Left hindlimb (tissue), 1 donor: ENCODE measurements at places on chromosomes 1 and 21.

- no peak for DNase-seq
These were observed 83.5 kb upstream of the ZNF326 start for GRCh38 chr1:89911191-89911991.

DNA sequence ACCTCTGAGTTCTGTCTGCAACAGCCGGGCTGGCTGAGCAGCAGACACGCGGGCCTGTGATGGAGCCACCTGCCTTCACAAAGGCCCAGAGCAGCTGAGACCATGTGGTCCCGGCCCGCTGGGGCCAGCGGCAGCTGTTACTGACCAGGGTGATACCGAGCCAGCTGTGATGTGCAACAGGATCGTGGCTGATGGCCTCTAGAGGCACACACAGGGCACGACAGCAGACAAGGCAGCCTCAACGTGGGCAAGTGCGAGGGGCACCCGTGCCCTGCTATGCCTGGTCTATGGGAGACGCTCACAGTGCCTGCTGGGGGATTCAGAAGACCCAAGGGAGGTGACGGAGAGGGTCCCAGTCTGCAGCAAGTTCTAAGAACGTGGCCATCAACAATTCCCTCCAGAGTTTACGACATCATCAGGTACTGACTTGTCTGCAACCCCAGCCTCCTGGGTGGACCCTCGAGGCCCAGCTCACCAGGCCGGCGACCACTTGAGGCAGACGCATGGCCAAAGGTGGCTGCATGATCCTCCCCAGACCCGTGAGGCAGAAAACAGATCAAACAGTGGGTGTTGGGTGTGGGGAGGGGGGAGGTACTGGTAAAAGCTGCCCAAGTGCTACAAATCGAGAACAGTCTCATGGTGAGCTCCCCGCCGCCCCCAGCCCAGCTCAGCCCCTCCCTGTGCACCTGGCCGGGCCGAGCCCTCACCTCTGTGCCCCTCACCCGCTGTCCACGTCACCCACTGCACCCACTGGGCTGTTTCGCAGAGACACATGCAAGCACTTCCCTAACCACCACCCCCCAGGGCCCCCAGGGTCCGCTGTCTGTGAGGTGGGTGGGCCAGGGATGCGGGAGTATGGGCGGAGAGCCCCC, 6.0 kb downstream of the POFUT2 start:
- no peak for DNase-seq

- no peak for DNase-seq
These were observed 64.7 kb upstream of the MACF1 start for GRCh38 chr1:39139723-39140360.

DNA sequence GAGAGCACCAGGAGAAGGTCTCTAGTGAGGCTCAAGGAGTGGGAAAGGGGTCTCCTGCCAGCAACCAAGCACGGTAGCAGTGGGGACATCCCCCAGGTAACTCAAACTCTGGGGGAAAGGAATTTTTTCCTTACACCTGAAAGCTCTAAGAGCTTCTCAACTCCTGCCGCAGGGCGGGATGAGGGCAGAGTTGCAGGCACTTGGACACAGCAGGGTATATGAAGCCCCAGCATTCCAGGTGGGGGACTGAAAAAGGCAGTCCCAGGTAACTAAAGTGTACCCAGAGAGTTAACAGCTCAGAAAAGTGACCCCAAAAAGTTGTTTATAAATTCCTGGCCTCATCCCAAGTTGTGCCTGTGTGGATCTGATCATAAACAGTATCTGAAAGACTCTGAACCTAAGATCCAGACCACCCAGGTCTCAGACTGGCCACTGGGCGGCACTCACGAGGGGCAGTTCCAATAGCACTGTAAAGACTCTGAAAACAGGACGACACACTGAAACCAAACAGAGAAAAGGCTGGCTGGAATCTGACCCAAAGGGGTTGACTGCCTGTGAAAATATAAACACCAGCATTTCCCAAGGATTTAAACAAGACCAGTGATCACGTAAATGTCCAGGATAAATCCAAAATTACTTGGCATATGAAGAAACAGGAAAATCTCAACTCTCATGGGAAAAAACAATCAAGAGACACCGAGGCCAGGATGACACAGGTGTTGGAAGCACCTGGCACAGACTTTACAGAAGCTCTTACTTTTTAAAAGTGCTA, 47.5 kb downstream of the HSF2BP start:
- no peak for DNase-seq

DNA sequence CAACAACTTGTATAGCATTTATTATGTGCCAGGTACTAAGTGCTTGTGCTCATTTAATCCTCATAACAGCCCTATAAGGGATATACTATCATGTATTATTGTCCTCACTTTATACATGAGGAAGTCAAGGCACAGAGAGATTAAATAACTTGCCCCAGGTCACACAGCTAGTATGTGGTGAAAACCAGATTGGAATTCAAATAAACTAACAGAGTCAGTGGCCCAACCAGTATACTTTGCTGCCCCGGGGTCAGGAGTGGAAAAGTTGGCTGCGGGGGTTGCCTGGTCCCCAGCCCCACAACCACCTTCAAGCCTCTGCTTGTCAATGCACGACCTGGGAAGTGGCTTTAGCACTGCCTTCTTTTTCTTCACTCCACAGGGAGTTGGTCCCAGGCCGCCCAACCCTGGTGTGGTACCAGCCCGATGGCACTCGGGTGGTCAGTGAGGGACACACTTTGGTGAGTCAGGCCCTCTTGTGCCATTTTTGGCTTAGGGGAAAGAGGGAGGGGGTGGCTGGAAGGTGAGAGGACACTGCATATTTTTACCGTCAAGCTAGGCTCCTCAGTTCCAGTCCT, 2.5 kb downstream of the ADAM15 start:
- no peak for DNase-seq

DNA sequence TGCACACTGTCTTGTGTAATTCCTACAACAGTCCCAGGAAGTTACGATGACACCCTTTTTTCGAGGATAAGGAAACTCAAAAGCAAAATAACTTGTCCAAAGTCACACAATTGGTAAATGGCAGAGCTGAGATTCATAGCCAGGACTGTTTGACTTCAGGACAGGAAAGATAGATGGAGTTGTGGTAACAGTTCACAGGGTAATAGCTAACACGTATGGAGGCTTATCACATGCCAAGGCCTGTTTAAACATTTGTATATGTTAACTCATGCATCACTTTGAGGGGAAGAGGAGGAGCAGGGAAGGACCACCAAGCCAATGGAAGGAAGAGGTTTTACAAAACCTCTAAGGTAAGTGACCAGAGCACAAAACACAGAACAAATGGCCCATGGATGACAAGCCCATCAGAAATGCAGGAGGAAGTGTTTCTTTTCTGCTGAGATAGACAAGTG, 2.8 kb downstream of the DHCR24 start:
- no peak for DNase-seq

GRCh38 chr1:226736908-226737818, 1.9 kb downstream of the ITPKB start:
- peak; percentile 62 for DNase-seq

DNA sequence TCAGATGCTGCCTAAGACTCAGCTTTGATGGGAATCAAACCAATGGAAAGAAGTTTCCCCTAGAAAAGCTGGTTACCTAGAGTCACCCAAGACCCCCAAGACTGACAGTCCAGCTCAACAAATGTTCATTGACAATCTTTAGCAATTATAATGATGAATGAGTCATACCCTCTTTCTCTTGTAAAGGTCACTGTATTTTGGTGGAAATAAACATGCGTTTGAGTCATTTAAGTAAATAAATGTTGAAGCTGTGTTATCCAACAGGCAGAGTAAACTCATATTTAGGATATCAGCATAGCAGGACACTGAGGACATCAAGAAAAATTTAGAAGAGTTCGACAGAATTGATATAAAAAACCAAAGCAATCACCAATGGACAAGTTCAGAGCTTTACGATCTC, 295.9 kb downstream of the RGS7 start:
- no peak for DNase-seq

DNA sequence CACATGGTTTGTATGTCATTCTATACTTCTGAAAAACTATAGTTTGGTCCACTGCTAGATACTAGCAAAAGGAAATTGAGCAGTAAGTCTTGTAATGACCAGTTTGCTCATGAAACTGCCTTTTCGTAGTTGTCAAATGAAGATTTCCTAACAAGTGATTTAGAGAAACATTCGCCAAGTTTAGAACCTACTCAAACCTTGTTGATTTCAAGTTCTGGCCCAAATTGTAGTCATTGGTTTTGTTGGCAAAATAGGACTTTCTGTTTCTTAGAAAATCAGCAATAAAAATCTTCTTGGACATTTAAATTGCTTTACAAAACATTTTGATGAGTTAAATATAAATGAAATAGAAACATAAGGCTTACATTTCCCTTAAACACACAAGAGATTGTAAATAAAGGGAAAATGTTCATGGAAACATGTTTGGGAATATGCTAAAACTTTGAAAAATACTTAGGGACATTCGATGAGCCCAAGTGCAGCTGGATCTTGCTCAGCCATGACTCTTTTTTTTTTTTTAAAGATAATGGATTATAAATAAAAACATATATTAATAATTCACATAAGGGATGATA, 178.5 kb upstream of the LYPLAL1 start:
- DNase-seq = no peak

GRCh38 chr1:1540090-1540817, at the start of gene TMEM240:
Gene TMEM240, minus strand, starts transcription at chr1:1540624. Its CDS starts 278 bp downstream, at chr1:1540346.
- DNase-seq = peak; percentile 91

GRCh38 chr1:91919962-91920361, 29.2 kb upstream of the BRDT start:
- DNase-seq = no peak

DNA sequence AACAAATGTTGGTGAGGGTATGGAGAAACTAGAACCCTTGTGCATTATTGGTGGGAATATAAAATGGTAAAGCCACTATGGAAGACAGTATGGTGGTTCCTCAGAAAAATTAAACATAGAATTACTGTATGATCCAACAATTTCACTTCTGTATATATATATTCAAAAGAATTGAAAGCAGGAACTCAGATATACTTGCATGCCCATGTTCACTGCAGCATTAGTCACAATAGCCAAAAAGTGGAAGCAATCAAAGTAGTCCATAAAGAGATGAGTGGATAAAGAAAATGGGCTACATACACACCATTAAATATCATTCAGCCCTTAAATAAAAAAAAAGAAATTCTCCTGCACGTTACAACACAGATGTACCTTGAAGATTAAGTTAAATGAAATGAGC, 34.1 kb downstream of the ABL2 start:
- DNase-seq = no peak

- no peak for DNase-seq
These were observed 20.4 kb downstream of the PRPF38A start for GRCh38 chr1:52424813-52425212.

DNA sequence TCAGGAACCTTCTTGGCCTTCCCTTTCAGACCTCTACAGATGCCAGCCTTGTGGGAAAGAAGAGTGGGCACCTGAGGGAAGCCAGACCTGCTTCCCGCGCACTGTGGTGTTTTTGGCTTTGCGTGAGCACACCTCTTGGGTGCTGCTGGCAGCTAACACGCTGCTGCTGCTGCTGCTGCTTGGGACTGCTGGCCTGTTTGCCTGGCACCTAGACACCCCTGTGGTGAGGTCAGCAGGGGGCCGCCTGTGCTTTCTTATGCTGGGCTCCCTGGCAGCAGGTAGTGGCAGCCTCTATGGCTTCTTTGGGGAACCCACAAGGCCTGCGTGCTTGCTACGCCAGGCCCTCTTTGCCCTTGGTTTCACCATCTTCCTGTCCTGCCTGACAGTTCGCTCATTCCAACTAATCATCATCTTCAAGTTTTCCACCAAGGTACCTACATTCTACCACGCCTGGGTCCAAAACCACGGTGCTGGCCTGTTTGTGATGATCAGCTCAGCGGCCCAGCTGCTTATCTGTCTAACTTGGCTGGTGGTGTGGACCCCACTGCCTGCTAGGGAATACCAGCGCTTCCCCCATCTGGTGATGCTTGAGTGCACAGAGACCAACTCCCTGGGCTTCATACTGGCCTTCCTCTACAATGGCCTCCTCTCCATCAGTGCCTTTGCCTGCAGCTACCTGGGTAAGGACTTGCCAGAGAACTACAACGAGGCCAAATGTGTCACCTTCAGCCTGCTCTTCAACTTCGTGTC, 995 bp upstream of the ZBTB48 start:
- DNase-seq = no peak

- DNase-seq = no peak
These were observed 19.6 kb downstream of the SCMH1 start for GRCh38 chr1:41222496-41222895.

DNA sequence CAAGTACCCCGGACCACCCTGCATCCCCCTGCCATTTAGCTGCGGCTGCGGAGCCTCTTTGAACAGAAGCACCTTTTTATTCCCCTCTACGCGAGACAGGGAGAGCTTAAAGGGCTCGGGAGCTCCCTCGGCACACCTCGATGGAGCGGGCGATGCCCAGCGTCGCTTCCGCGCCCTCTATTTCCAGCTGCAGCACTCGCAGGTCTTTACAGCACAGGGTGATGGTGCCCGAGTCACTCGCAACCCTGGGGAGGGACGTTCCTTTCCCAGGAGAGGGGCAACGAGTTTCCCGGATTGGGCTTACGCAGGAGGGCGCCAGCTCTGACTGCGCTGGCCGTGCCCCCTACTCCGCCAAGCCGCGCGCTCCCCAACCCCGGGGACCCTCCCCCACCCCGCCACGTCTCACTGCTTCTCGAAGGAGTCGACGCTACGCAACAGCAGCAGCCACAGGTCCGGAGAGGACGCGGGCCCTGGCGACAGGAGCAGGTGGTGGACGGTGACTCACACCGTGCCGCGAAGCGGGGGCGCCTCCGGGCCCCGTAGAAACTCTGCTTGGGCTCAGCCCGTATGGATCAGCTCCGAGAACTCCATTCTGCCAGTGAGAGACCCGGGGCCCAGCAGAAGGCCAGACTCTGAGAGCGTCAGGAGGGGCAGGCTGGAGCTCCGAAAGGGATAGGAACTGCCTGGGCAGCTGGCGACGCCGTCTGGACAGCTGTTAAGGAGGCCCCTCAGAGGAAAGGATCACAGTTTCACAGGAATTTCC, 5.8 kb upstream of the FAM167B start:
- DNase-seq = peak; percentile 80

DNA sequence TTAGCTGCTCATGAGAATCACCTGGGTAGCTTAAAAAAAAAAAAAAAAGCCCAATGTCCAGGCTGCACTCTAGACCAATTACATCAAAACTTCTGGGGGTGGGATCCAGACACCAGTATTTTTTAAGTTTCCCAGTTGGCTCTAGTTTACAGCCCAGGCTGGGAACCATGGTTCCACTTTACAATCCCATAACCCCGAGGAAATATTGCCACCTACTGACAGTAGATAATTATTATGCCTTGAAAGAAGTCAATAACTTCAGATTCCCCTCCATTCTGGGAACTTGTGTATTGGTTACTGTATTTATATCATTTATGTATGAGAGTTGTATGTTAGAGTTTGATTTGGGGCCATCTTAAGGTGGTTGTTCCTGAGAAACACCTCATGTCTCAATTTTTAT, 100.2 kb downstream of the SPATA46 start:
- no peak for DNase-seq

GRCh38 chr1:61561666-61562065, 163.3 kb downstream of the TM2D1 start:
- no peak for DNase-seq

- DNase-seq = no peak
These were observed 35.5 kb upstream of the IL20 start for GRCh38 chr1:206829875-206830274.

GRCh38 chr21:43362321-43362791, 64.6 kb downstream of the SIK1 start:
- DNase-seq = peak; percentile 87
